Pancreas (tissue), 10 donors: ENCODE measurements at places on chromosomes 6 and 20. TPM values are rescaled to one million over a fixed set of nuclear protein-coding genes. Genes with fewer than 3 reads are reported as not detected.

- no peak for DNase-seq
Observed at GRCh38 chr6:73612611-73613010, 41.2 kb downstream of the SLC17A5 start.

DNA sequence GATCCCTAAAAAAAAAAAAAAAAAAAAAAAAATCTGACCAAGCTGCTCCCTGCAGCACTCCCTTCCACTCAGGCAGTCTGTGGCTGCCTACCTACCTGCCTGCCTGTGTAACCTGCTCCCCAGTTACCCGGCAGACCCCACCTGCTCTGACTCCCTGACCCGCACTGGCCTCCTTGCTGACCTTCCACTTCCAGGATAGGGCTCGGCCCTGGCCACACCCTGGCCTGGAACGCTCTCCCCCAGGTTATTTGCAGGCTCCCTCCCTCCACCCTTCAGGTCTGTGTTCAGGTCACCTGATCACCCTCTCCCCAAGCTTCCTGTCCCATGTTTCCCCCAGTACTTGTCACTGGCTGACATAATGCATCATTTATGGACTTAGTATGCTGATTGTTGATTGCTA lies 134.3 kb downstream of the SLC23A2 start:
- DNase-seq, result peak; percentile 48

The RXRB gene
- 20.6 TPM for total RNA-seq

The TRIM15 gene
- total RNA-seq, result not detected

The TFAP2D gene
- total RNA-seq, result not detected

- DNase-seq, result no peak
Observed at GRCh38 chr6:24501914-24502313, 7.1 kb downstream of the ALDH5A1 start.

DNA sequence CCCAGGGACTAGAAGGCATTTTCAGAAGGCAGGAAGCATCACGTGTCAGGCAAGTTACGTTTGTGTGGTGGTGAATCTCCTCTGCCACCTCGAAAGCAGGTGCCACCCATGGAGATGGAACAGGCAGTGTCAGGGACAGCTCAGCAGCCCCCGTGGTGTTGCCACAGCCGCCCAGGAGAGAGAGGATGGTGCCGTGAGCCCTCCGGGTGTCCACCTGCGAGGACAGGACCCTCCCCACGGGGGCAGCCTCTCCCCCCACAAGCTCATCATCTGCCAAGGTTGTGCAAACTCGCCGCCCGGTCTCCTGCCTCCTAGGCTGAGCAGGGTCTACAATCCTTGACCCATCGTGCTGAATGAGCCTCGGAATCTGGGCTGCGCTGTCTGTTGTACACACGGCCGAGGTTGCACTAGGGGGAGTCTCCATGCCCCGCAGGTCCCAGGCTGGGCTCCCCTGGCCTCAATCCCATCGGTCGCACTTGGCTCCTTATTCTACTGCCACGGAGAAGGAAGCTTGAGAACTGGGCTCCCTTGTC lies 40.1 kb downstream of the DACT2 start:
- no peak for DNase-seq

GRCh38 chr20:46568570-46569129 lies 18.2 kb upstream of the OCSTAMP start:
- DNase-seq, result peak; percentile 95

- DNase-seq, result no peak
Observed at GRCh38 chr20:39700528-39700927, 738.4 kb downstream of the DHX35 start.

DNA sequence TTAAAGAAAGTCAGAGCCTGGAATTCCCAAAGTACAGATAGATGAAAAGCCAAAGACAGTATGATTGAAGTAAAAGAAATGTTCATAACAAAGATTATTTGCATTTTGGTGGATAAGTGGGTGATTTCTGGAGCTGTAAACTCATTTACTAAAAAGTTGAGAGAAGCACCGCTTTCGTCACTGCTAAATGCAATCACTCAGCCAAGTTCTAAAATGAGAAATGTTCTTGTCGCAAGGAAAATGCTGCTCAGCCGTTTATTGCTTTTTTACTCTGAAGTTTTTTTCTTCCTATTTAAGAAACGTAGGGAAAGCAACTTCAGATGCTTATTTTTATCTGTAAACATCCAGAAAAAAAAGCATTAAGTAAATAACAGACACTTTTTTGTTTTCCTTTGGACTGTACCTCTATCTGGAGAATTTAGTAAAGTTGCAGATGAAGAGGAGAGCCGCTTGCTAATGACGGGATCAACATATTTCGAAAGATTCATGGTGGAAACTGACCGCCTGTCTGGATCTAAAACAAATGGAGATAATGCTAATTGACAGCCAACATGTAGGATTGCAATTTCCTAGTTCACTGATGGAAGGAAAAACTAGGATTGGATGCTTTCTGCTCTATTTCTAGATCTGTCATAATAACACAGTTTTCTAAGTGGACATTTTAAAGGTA lies 93.8 kb upstream of the BCLAF1 start:
- no peak for DNase-seq
